ENCODE measurements at places on chromosomes 11 and 22. TPM values are rescaled to one million over a fixed set of nuclear protein-coding genes. Genes with fewer than 3 reads are reported as not detected.
A peak's percentile ranks its signal among the peaks of the same experiment; 100 is the strongest.

DNA sequence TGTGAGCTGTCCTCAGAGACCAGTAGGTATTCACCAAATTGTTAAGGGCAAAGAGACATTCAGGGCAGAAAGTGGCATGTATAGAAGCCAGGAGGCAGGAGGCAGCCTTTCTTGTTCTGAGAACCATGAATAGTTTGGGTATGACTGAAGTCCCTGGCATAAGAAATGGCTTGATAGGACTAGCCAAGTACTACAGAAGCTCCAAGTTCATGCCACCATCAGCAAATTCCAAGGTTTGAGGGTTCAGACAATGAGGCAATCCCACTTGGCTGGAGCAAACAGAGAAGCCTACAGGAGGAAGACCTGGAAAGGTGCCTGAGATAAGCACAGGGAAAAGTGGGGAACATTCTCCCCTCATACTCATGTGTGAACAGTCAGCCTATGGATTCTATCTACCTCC lies 25.8 kb downstream of the XRRA1 start:
- no peak overlapping the region for H3K27ac ChIP-seq
- no peak overlapping the region for H3K4me3 ChIP-seq
- H3K4me1 ChIP-seq, result no peaks in the 10 kb centered on the region
- DNase-seq, result no peak
- H3K27me3 ChIP-seq, result no peaks in the 10 kb centered on the region
- H3K36me3 ChIP-seq, result no peaks in the 10 kb centered on the region

DNA sequence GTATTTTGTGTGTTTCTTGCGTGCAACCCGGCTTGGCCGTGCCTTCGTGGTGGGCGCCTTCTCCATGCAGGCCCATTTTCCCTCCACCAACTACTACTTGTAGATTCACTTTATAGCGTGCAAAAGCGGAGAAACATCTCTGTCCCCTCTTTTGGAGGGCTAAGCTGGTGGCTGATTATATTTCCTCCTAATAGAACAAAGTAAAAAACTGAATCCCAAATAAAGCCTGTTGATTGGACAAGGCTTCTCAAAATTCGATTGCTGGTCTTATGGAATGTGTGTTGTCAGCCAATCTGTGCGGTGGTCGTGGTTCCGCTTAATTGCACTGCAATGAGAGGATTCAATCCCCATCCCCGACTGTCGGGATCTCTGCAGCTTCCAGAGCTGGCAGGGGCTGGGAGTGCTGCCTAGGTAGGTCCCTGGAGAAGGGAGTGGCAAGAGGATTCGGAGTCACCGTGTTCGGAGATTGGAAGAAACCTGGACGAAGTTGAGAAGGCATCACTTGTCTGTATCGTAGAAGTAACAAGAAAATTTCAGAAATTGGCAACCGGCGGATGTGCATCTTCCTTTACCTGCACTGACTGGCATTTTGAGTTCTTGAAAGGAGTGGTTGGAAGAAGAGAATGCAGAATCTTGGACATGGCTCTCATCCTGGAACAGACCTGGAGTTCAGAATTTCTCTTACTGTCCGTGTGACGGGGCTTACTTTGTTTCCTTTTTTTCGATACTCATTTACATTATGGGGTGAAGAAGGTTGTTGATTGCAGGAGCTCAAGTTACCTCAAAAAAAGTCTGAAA lies 1.1 kb downstream of the HMGXB4 start:
- H3K36me3 ChIP-seq, result no peaks in the 10 kb centered on the region
- H3K4me1 ChIP-seq, result peaks cover 25% of the 10 kb centered on the region
- H3K27me3 ChIP-seq, result no peaks in the 10 kb centered on the region
- peak; percentile 37 for DNase-seq
- peak overlapping the region; percentile 94 for H3K4me3 ChIP-seq

DNA sequence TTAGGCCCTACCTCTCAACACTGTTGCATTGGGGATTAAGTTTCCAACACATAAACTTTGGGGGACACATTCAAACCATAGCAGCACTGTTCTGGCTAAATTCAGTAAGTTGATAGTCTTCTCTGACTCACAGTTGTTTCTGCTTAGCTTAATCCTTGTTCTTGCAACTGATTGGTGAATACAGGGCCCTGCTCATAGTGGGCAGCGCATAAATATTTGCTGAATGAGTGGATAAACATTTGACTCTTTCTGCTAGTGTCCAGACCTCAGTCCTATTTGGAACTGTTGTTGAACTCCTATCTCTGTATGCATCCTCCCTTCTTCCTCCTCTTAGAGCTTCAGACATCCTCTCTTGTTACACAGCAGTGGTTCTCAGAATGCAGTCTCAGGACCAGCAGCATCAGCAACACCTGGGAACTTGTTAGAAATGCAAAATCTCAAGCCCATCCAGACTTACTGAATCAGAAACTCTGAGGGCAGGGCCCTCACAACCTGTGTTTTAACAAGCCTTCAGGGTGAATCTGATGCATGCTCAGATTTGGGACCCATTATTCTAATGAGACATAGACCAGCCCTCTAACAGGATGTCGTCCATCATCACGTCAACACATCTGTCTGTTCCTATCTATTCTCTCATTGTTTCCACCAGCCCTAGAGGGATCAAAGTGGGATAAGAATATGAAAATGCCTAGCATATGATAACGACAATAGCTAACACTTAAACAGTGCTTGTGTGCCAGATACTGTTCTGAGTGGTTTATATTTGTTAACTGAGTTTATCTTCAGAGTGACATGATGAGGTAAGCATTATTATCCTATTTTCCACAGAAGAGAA lies 22.3 kb downstream of the SPON1 start:
- H3K4me3 ChIP-seq, result no peak overlapping the region
- no peak for DNase-seq
- no peaks in the 10 kb centered on the region for H3K4me1 ChIP-seq

Gene PHLDA2
- total RNA-seq, result 2.2 TPM

Gene MAJIN
- 14.4 TPM for total RNA-seq

GRCh38 chr22:36795633-36796032 lies 19.7 kb upstream of the IFT27 start:
- no peaks in the 10 kb centered on the region for H3K36me3 ChIP-seq
- no peak for DNase-seq
- H3K27ac ChIP-seq, result no peak overlapping the region
- H3K4me1 ChIP-seq, result no peaks in the 10 kb centered on the region
- no peaks in the 10 kb centered on the region for H3K27me3 ChIP-seq

DNA sequence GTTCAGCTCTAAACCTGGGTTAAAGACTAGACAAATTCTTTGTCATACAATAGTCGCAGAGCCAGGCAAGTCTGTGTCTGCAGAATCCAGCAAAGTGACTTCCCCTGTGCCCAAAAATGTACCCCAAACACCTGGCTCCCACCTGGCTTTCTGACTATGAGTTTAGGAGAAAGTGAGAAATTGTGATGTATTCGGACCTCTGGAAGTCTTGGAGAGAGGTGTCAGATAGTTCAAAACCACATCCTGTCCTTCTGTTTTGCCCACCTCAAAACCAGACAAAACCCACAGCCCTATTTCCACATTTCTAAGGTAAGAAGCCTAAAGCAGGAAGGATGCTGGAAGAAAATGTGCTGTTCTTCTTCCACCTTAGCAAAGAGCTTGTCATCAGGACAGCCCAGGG lies 63.8 kb upstream of the CLMP start:
- no peak for DNase-seq
- H3K27me3 ChIP-seq, result no peaks in the 10 kb centered on the region

Gene SLC22A12
- total RNA-seq, result not detected

- H3K27me3 ChIP-seq, result no peaks in the 10 kb centered on the region
- H3K4me1 ChIP-seq, result no peaks in the 10 kb centered on the region
- no peak for DNase-seq
- no peak overlapping the region for H3K27ac ChIP-seq
Observed at GRCh38 chr11:105827906-105828305, 194.1 kb downstream of the MSANTD4 start.

Gene CARNS1
- total RNA-seq, result 0.74 TPM

- no peaks in the 10 kb centered on the region for H3K36me3 ChIP-seq
- DNase-seq, result no peak
- H3K27me3 ChIP-seq, result no peaks in the 10 kb centered on the region
- no peak overlapping the region for H3K27ac ChIP-seq
- no peaks in the 10 kb centered on the region for H3K4me1 ChIP-seq
- no peak overlapping the region for H3K4me3 ChIP-seq
Observed at GRCh38 chr11:98300719-98301118, 720.0 kb upstream of the CNTN5 start.

DNA sequence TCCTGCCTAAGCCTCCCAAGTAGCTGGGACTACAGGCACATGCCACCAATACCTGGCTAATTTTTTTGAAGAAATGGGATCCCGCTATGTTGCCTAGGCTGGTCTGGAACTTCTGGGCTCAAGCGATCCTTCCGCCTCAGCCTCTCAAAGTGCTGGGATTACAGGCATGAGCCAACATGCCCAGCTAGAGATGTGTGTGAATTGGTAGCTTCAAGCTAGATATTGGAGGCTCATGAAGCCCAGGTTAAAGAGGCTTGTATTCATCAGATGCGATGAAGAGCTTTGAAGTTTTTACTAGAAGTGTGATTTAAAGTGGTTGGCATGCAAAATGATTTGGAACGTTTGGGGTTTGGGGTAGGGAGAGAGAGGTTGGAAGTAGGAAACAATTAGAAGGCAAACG lies 19.6 kb downstream of the NF2 start:
- no peak for DNase-seq
- H3K36me3 ChIP-seq, result no peaks in the 10 kb centered on the region

GRCh38 chr11:117888139-117888566 lies 11.7 kb upstream of the FXYD6 start:
- no peak overlapping the region for H3K4me3 ChIP-seq
- H3K4me1 ChIP-seq, result peaks cover 34% of the 10 kb centered on the region

Gene LRP4
- 4.9 TPM for total RNA-seq

Gene LRRC32
- 9.1 TPM for total RNA-seq

GRCh38 chr11:47724041-47724729 lies 9.0 kb upstream of the AGBL2 start:
- no peak overlapping the region for H3K4me3 ChIP-seq
- H3K27me3 ChIP-seq, result no peaks in the 10 kb centered on the region
- no peaks in the 10 kb centered on the region for H3K4me1 ChIP-seq

- H3K36me3 ChIP-seq, result no peaks in the 10 kb centered on the region
- H3K4me1 ChIP-seq, result no peaks in the 10 kb centered on the region
- H3K27me3 ChIP-seq, result no peaks in the 10 kb centered on the region
- H3K27ac ChIP-seq, result no peak overlapping the region
Observed at GRCh38 chr22:48496226-48496845, 1331.3 kb downstream of the BRD1 start.

GRCh38 chr11:93821617-93822016 lies 28.8 kb downstream of the VSTM5 start:
- H3K4me1 ChIP-seq, result no peaks in the 10 kb centered on the region
- no peak for DNase-seq
- no peaks in the 10 kb centered on the region for H3K36me3 ChIP-seq
- no peaks in the 10 kb centered on the region for H3K27me3 ChIP-seq
- no peak overlapping the region for H3K4me3 ChIP-seq
